ENCODE measurements at places on chromosomes 6 and 20. TPM values are rescaled to one million over a fixed set of nuclear protein-coding genes. Genes with fewer than 3 reads are reported as not detected.

TGM2 gene
- 410 TPM for total RNA-seq

PLCB4 gene
- 15.2 TPM for total RNA-seq

VEGFA gene
- 29.9 TPM for total RNA-seq

METTL24 gene
- total RNA-seq: not detected

PERP gene
- 81.7 TPM for total RNA-seq

PDYN gene
- not detected for total RNA-seq

PI3 gene
- 1.9 TPM for total RNA-seq

ZBP1 gene
- 0.07 TPM for total RNA-seq

ARG1 gene
- total RNA-seq: not detected

ROS1 gene
- total RNA-seq: 0.18 TPM

PRR18 gene
- total RNA-seq: 0.17 TPM

PDE10A gene
- 36.3 TPM for total RNA-seq

CRIP3 gene
- total RNA-seq: 0.20 TPM

SERINC1 gene
- 81.8 TPM for total RNA-seq

GJA1 gene
- 83.9 TPM for total RNA-seq

ATP6V1G2 gene
- total RNA-seq: 0.62 TPM

OPRM1 gene
- total RNA-seq: not detected

HCK gene
- total RNA-seq: not detected

RBBP8NL gene
- total RNA-seq: not detected

SMIM26 gene
- total RNA-seq: 139 TPM

NNAT gene
- not detected for total RNA-seq

TRIM27 gene
- 48.9 TPM for total RNA-seq

MROH8 gene
- total RNA-seq: 0.79 TPM

CLVS2 gene
- 0.07 TPM for total RNA-seq

SDHAF4 gene
- 4.5 TPM for total RNA-seq

OTOR gene
- total RNA-seq: not detected

RAB44 gene
- not detected for total RNA-seq
